ENCODE measurements at places on chromosomes 6 and 20.

DNA sequence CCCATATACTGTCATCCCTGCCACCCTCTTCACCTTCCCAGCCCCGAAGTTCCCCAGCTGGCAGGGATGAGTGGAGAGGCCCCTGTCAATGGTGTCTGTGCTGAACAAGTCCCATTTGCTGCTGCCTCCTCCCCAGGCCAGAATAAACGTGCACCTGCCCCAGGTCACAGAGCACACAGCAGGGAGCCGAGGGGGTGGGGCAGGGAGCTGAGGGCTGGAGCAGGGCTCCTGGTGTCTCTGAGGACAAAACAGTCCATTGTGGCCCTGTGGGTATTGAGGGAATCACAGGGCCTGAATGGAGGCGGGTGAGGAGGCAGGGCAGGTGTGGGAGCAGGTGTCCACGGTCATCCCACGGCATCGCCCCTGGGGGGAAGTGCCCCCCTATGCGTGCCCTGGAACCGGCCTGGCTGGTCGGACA lies 55.8 kb downstream of the SNAI1 start:
- DNase-seq = peak; percentile 99

GRCh38 chr6:21678990-21679389 lies 85.4 kb downstream of the SOX4 start:
- no peak for DNase-seq

DNA sequence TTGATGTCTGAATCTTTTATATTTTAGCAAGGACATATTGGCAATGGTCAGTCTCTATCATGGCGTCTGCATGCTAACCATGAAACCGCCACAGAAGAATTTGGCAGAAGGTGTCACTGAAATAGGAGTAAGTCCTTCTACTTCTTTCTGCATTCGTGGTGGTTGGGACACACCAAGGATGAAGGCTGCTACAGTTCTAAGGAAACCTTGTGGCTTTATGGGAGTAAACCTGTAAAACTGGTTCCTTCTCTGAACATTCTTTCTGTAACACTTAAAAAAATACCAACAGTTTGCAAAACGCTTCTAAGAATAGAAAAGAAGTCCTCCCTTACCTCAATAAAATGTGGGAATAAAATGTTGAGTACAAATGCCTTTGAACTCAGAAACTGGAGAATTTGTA lies 195.3 kb downstream of the SLC24A3 start:
- DNase-seq = peak; percentile 60

DNA sequence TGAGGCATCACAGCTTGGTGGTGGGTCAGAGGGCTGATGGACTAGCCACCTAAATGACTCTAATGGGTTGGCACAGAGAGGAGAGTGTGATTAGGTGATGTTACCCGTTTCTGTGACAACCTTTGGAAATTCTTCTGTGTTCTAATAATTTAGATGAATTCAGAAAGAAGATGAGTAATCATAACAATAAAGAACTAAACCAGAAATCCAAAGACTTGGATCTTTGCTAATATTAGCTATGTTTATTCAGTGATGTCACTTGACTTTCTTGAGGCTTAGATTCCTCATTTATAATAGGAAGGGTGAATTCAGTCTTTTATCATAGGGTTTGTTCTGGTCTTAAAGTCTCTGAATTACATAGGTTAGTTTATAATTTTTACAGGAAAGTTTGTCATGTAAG lies 19.9 kb downstream of the CRYBG1 start:
- DNase-seq = no peak

DNA sequence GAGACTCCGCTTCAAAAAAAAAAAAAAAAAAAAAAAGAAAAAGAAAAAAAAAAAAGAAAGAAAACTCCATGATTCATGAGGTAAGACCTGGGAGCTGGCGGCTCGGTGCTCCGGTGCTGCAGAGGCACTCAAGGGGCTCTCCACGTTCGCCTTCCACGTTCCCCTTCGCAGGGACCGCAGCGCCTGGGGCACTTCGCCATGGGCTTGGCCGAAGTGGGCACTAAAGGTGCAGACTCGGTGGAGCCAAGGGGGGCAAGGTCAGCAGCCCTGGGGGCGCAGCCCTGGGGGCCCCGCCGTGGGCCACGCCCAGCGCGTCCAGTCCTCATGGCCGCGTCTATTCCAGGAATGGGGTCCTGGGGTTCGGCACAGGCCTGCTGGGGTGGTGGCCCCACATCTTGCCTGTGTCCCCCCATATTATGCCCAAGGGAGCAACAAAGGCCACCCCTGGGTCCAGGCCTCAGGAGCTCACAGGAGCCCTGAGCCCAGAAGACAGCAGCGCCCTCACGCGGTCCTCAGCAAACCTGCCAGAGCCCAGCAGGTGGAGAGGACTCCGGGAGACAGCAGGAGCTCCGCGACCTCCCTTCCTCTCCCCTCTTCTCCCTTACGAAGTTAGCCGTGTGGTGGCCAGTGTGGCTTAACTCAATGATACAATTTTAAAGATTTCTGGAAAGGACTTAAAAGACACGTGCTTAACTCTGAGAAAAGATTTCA lies 21.9 kb downstream of the ZBTB46 start:
- peak; percentile 54 for DNase-seq

All from DMS53 (cell line).